ENCODE measurements at places on chromosomes 11 and 22. TPM values are rescaled to one million over a fixed set of nuclear protein-coding genes. Genes with fewer than 3 reads are reported as not detected.

CHRNA10 gene
- total RNA-seq: 3.0 TPM

MCM5 gene
- 124 TPM for total RNA-seq

APOBEC3H gene
- 20.6 TPM for total RNA-seq

GRCh38 chr22:30866216-30866615 lies 102.4 kb downstream of the MORC2 start:
- no peak overlapping the region for H3K4me3 ChIP-seq
- H3K27me3 ChIP-seq: no peaks in the 10 kb centered on the region
- H3K27ac ChIP-seq: no peak overlapping the region
- no peaks in the 10 kb centered on the region for H3K4me1 ChIP-seq
- no peaks in the 10 kb centered on the region for H3K36me3 ChIP-seq
- no peak for ATAC-seq

GRCh38 chr11:36146437-36146836 lies 142.8 kb downstream of the COMMD9 start:
- H3K4me3 ChIP-seq: no peak overlapping the region
- H3K27ac ChIP-seq: no peak overlapping the region
- H3K27me3 ChIP-seq: peaks cover 8% of the 10 kb centered on the region
- H3K4me1 ChIP-seq: peaks cover 5% of the 10 kb centered on the region
- no peak for ATAC-seq

GRCh38 chr11:78940500-78941225 lies 366.0 kb upstream of the NARS2 start:
- no peak overlapping the region for H3K27ac ChIP-seq
- no peak for ATAC-seq
- H3K27me3 ChIP-seq: peaks cover 13% of the 10 kb centered on the region
- no peak overlapping the region for H3K4me3 ChIP-seq
- no peaks in the 10 kb centered on the region for H3K36me3 ChIP-seq

- H3K36me3 ChIP-seq: no peaks in the 10 kb centered on the region
- ATAC-seq: no peak
- peaks cover 8% of the 10 kb centered on the region for H3K27me3 ChIP-seq
- no peak overlapping the region for H3K4me3 ChIP-seq
- H3K4me1 ChIP-seq: no peaks in the 10 kb centered on the region
Measured at GRCh38 chr11:108597736-108598355, 4.3 kb upstream of the EXPH5 start.

All from activated T-helper 17 cell treated with anti-CD3 and anti-CD28 coated beads, Interleukin-2, amount 50 U/mL, for 72 hours (primary cell).